ENCODE measurements at places on chromosomes 7 and 10.

GRCh38 chr7:92648067-92648466 is 57.9 kb upstream of the FAM133B start:
- no peak for DNase-seq

- DNase-seq = no peak
These were observed 102.2 kb downstream of the JCAD start for GRCh38 chr10:29957236-29957635.

- no peak for DNase-seq
These were observed 49.7 kb upstream of the ADCY1 start for GRCh38 chr7:45524445-45524844.

- no peak for DNase-seq
These were observed 210.2 kb downstream of the MDFIC start for GRCh38 chr7:115132096-115132495.

GRCh38 chr10:22657566-22658225 is 56.7 kb downstream of the PIP4K2A start:
- DNase-seq = no peak

DNA sequence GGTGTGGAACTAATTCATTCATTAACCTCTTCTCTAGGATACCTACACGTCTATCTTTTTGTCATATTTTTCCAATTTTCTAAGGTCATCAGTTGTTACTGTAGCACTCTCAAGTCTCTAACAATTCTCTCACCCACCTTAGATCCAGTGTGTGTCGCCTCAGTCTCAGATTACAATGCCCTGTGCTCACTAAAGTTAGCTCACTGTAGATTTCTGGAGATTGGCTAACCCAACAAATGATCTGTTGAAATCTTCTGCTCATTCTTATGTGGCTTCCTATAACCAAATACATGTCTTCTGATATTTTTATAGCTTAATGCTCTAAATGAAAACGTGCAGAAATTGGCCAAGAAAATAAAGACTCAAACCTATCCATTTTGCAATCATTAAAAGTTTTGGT is 142.6 kb downstream of the SLC25A13 start:
- DNase-seq = no peak

GRCh38 chr10:46090258-46090812 is 44.3 kb upstream of the MSMB start:
- DNase-seq = no peak

DNA sequence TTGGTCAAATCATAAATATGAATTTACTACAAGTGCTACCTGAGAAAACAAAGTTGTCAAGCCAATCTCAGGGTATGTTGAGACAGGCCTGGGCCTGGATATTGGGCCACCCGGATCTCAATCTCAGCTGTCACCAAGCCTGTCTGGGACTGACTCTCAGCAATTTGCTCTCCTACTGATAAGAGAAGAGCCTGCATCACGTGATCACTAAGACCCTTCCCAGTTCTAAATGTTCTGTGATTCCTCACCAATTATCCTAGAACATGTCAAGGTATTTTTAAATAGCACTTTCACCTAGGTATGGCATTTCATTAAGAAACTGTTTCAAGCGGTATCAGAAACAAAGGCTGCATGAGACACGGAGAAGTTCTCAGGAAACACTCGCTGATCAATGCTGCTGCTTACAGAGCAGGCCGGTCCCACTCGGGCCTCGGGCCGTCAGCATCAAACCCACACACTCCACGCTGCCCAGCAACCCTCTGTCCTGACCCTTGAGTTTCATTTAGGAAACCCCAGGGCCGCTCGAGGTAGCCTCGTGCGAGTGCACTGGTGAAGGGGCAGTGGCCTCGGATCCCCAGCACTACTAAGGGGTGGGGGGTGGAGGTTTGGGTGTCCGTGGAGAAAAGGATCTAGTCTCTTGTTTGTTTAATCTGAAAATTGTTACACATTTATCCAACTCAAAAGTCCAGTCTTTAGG is 4.1 kb downstream of the KLF6 start:
- DNase-seq = no peak

DNA sequence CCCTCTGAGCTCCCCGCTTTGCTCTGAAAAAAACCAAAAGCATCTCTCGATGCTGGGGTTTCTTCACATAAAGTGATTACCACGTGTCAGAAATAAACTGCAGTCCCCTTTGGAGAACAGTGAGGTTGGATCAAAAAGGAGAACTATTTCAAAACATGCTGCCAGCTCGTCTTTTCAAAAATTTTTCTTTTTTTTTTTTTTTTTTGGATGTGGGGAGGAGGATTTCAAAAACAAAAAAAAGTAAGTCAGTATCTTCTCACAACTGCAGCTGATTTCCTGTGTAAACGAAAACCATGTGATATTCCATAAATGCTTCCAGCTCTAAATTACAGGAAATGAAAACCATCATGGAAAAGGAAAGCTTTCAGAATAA is 155.0 kb upstream of the LYZL2 start:
- DNase-seq = no peak

- DNase-seq = no peak
These were observed 114.1 kb downstream of the MAGI2 start for GRCh38 chr7:79339208-79339925.

DNA sequence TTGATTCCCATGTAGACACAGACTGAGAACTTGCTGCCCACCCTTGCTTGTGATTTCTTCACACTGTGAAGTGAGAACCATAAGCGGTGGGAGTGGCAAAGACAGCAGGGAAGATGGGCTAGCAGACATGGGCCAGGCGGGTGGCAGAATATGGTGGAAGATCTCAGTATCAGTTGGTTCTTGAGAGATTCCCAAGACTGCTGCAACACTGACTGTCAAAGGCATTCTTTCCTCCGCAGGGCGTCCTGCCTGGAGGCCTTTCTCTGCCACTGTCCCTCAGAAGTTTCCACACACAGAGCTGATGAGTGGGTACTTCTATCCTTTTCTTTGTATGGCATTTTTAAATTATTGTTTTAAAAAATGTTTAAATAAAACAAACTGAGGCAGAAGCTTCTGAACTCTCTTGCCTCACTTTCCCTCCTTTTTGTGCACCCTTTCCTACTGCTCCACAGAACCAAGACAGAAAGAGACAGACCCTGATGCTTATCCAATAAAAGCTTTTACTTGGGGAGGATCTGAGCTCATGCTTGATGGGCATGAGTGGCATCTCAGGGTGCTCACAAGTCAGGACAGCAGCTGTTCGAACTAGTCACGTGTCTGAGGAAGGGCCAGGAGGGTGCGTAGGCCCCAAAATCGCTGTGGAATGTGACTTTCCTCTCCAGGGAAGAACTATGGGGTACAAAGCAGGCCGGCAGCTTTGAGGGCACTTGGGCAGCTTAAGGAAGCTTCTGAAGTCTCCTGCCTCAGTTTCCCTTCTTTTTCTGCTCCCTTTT is 104.7 kb upstream of the PCGF5 start:
- no peak for DNase-seq

GRCh38 chr10:15241306-15241705 is 72.8 kb upstream of the NMT2 start:
- DNase-seq = no peak

GRCh38 chr7:73739387-73739767 is 775 bp upstream of the ABHD11 start:
- no peak for DNase-seq

DNA sequence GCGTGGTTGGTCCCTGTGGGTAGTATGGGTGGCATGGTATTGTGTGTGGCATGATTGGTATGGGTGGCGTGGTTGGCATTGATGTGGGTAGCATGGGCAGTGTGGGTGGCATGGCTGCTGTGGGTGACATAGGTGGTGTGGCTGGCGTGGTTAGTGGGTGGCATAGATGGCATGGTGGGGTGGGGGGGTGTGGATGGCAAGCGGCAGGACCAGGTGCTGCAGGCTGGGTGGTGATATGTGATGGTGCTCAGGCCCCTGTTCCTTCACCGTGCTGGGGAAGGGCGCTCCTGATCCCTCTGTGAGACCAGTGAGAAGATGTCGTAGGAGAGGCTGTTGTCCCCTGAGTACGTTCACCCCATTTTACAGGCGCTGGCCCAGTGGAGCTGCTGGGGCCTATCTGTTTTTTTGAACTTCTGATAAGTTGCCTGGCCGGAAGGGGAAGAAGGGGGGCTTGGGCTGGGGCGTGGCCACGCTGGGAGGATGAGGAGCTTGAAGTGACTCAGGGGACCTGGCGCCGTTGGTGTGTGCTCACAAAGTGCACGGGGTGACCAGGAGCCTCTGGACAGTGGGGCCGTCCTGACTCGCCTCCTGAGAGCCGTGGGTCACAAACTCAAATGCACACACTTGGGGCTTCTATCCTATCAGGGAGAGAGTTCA is 17.5 kb downstream of the INPP5A start:
- DNase-seq = peak; percentile 43

- DNase-seq = no peak
These were observed 108.9 kb downstream of the DNAH11 start for GRCh38 chr7:21651697-21652096.

GRCh38 chr10:17257466-17258321 is 29.7 kb downstream of the VIM start:
- DNase-seq = peak; percentile 51

DNA sequence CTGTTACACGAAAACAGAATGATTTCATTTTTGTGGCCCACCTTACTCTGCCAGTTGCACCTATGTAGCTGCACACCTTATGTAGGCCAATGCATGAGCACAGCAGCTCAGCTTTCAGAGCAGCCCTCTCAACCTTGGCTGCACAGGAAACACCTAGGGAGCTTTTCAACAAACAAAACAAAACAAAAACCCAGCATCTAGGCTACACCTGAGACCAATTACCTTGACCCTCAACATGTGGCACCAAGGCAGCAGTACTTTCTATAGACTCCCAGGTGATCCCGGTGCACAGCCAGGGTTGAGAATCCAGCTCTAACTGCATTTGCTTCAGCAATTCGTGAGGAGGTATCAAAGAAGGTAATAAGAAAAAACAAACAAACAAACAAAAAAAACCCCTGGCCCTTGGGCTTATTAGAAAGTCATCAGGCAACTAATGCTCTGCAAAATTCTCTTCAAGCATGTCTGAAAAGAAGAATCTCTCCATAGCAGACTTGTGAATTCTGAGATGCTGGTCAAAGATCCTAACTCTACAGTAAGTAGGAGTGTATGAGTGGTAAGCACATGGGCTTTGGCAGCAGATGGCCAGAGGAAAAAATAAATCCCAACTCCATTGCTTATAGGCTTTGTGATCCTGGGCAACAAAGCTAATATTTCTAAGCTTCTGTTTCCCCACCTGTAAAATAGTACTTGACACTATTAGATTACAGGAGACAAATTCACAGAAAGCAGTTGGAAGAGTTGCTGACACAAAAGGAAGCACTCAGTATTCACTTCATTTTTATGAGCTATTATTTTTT is 113.4 kb upstream of the NOBOX start:
- no peak for DNase-seq

- DNase-seq = peak; percentile 66
These were observed 22.6 kb upstream of the VDAC2 start for GRCh38 chr10:75187961-75188426.

GRCh38 chr7:132755538-132756483 is 179.5 kb upstream of the PLXNA4 start:
- no peak for DNase-seq

GRCh38 chr10:79090134-79090803 is 21.5 kb downstream of the ZMIZ1 start:
- no peak for DNase-seq

GRCh38 chr7:66426996-66427395 is 201.7 kb upstream of the KCTD7 start:
- DNase-seq = no peak

GRCh38 chr7:77710067-77710466 is 13.8 kb downstream of the RSBN1L start:
- no peak for DNase-seq

DNA sequence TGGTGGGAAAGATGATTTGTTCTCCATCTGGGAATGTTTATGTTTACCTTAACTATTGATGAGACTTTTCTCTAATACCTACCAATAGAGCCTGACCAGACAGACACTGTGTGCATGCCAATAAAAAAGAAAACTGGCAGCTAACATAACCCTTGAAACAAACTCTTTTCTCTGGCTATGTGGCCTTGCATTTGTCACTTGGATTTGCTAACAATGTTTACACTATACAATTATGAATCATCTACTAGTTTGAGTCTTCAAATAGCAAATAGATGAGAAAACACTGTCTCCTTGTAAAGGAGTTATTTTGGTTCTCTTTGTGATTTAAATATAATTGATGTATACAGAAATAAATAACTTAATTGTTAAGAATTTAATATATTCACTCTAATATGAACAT is 273.1 kb downstream of the SEMA3D start:
- DNase-seq = no peak

DNA sequence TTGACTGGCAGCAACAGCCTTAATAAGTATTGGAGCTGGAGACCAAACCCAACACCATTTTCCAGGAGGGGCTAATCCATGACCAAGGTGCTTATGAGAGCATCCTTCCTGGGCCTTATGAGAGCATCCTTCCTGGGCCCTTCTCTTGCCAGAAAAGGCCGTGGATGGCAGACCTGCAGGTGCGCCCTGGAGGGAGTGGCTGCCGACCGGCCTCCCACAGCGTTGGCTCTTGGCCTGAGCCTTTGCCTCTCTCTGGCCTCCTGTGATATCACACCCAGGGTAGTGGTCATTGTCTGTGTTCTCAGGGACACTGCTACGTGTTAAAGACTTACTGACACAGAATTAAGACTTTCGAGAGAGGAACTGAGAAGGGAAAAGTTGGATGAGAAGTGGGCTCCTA is 22.3 kb upstream of the NUDCD3 start:
- no peak for DNase-seq

DNA sequence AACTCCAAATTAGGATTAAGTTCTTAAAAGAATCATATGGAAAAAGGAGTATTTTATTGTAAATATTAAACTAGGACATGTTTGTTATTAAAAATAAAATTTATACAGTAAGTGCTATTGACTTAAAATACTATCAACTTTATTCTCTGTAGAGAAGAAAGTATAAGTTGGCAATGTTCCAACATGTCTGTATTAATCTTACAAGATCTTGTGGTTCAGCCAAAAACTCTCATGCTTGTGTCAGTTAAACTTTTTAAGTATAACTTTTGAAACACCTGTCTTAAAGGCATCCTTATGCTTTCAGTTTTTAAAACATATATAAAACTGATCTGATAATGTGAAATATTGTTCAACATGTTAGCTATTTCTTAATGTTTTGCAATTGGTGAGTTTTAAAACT is 160.7 kb downstream of the ZEB1 start:
- DNase-seq = no peak

- DNase-seq = no peak
These were observed 93.1 kb downstream of the FZD1 start for GRCh38 chr7:91357379-91357778.

GRCh38 chr10:14459665-14460064 is 128.9 kb upstream of the FRMD4A start:
- DNase-seq = no peak
